ENCODE measurements at places on chromosomes 6 and 20.
A peak's percentile ranks its signal among the peaks of the same experiment; 100 is the strongest.

GRCh38 chr6:20891161-20891560, 356.9 kb downstream of the CDKAL1 start:
- no peak for DNase-seq

- DNase-seq = no peak
Observed at GRCh38 chr6:30766461-30767157, 22.3 kb upstream of the IER3 start.

- peak; percentile 50 for DNase-seq
Observed at GRCh38 chr6:45423824-45424450, 46.2 kb upstream of the SUPT3H start.

- DNase-seq = no peak
Observed at GRCh38 chr20:23286346-23286745, 64.2 kb upstream of the NXT1 start.

GRCh38 chr6:162147281-162147680, 580.3 kb downstream of the PRKN start:
- DNase-seq = no peak

DNA sequence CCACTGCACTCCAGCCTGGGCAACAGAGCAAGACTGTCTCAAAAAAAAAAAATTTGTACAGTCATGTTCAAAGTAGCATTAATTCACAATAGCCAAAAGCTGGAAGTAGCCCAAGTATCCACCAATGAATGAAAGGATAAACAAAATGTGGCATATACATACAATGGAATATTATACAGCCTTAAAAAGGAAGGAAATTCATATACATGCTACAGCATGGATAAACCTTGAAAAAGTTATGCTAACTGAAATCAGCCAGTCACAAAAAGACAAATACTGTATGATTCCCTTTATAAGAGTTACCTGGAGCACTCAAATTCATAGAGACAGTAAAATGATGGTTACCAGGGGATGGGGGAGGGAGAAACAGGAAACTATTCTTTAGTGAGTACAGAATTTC, 15.7 kb downstream of the EEF1A1 start:
- DNase-seq = no peak

DNA sequence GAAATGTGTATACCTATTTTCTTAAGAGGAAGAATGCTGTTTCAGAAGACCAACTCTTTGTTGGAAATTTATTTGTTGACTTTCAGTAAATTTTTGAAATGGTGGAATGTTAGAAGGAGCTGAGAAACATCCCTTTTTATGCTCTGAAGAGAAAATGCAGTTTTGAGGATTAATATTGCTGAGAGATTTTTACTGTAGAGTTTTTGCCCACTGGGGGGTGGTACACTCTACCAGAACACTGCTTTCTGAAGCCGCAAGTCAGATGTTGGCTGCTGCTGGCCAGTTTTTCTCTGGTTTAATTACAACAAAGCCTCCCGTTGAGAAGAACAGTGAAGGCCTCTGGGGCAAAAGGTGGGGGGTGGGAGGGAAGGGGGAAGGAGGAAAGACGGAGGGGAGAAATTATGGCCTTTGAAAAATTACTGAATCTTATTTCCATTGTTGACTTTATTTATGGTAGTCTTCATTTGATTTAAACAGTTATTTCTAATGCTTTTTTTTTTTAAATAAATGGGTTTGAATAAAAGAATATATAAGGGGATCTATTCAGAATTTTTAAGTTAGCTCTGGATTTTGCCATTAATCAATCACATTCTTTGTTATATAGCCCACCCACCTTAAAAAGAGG, 3.0 kb downstream of the FLRT3 start:
- no peak for DNase-seq

DNA sequence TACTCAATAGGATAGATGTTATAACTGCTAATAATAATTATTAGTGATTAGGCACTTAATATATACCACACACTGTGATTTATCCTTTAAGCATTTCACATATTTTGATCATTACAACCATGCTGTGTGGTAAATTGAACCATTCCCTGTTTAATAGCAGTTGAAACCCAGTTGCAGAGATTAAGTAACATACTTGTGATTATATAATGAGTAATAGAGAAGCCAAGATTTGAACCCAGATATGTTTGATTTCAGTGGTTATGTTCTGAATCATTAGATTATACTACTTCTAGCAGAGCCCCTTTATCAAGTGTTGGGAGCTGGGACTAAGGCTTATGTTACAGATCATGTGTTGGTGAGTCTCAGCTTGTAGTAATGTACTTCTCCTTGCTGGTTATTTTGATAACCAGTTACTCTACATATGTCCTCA, 44.1 kb downstream of the STK4 start:
- DNase-seq = no peak

DNA sequence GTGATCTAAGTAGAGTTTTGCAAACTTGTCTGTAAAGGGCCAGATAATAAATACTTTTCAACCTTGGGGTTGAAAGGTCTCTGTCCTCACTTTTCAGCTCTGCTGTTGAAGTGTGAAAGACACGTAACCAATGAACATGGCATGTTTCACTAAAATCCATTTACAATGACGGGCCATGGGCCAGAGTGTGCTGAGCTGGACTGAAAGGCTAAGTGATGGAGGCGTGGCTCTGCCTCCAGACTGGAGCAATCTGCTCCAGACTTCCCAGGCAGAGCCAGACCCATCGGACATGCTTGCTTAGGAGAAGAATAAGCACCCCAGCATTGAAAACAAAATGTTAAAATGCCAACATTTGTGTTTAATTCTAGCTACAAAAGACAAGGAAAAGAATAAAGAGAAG, 41.4 kb downstream of the SCAND1 start:
- DNase-seq = no peak
